ENCODE measurements at places on chromosomes 13 and 19.
A peak's percentile ranks its signal among the peaks of the same experiment; 100 is the strongest.

DNA sequence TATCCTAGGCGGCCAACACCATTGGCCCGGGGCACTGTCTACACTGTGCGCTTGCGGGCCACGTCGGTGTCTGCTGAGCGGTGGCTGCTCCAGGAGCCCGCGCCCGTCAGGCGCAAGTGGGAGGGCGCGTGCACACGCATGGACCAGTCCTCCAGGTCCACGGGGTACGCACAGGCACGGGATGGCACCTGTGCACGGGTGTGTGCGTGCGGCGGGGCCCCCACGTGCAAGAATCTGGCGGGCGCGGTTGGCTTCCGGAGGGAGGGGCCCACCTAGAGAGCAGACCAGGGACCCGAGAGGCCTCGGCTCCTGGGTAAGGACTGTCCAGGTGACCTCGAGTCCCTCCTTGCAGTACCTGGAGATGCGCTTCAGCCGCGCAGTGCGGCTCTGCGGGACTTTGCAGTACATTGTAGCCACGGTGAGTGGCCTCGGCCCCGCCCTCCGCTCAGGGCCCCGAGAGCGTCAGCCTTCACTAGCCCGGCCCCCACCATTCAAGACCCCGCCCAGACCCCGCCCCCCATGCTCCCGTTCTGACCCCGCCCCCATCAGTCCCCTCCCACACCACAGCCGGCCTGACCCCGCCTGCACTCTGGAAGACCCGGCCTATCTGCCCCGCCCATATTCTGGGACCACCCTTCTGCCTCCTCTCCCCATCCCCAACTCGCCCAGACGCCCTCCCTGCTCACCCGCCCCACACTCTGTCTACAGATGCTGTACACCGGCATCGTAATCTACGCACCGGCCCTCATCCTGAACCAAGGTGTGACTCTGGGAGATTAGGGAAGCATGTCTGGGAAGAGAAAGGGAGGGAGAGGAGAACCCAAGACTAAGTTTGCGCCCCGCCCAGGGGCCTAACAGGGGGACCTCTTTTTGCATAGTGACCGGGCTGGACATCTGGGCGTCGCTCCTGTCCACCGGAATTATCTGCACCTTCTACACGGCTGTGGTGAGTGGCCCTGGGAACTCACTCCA lies 2.3 kb downstream of the SLC5A5 start:
- peak; percentile 34 for DNase-seq

DNA sequence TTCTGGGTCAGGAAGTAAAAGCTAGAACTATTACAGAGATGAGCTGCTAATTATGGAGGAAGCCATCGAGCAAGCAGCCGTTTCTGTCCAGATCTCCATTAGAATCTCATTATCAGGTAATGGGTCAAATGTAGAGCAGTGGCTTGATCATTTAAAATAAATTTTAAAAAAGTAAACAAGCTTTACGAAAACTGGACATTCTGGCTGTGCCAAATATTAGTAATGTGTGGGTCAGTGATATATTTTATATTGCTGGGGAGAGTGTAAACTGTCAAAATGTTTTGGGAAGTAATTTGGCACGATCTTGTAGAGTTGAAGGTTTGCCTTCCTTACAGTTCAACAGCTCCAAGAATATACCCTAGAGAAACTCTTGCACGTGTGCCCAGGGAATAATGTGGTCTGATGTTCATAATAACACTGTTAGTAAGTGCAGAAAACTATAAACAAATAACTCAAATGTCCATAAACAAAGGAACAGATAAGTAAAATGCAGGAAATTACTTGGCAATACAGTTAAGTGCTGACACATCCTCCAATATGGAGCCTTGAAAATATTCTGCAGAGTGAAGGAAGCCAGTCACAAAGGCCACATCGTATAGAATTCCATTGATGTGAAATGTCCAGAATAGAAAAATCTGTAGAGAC lies 127.2 kb upstream of the UBL3 start:
- no peak for DNase-seq

DNA sequence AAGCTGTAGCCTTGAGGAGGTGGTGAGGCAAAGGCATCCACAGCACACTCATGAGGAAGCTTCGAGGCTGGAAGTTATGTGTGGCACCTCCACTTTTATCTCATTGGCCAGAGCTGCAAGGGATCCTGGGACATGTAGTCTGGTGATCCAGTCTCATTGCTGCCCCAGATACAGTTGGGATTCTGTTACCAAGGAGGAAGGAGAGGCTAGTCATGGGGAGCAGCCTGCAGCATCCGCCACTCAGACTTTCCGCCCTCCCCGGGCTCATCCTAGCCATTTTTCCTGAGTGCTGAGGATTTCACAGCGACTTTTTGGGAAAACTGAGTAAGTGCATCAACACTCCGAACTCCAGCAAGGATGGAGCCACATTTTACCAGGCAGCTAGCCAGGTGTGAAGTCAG lies 74.4 kb downstream of the DPF1 start:
- DNase-seq, result no peak

DNA sequence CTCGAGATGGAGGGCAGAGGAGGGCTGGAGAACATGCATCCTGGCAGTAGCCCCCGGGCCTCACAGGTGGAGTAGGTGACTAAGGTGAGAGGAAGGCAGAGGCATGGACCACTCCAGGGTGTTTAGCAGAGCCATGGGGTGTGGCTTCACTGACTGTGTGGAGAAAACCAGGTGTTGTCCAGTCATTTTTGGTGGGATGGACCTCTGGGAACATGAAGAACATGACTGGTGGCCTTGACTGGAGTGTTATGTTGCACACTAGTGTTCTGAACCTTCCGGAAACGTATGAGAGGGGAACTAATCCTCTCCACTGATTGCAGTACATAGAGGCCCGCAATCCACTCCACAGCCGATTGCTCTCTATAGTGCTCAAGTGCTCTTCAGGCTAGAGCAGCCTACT lies 16.9 kb downstream of the MED26 start:
- no peak for DNase-seq

DNA sequence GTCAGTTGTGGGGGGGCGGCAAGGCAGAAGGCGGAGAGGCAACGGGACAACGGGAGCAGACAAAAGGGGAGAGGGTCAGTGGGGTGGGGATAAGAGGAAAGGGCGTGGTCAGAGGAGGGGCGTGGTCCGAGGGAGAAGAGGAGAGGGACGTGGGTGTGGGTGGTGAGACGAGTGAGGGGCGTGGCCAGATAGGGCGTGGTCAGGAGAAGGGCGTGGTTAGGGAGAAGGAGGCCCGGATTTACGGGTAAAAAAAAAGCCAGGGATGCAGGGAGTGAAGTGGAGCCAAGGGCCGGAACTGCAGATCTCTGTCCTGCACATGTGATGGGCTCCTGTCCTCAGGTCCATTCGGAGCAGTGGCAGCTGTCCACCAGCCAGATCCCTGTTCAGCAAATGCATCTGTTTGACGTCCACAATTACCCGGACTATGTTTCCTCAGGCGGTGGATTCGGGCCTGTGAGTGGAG lies 21.5 kb downstream of the CPT1C start:
- peak; percentile 75 for DNase-seq

DNA sequence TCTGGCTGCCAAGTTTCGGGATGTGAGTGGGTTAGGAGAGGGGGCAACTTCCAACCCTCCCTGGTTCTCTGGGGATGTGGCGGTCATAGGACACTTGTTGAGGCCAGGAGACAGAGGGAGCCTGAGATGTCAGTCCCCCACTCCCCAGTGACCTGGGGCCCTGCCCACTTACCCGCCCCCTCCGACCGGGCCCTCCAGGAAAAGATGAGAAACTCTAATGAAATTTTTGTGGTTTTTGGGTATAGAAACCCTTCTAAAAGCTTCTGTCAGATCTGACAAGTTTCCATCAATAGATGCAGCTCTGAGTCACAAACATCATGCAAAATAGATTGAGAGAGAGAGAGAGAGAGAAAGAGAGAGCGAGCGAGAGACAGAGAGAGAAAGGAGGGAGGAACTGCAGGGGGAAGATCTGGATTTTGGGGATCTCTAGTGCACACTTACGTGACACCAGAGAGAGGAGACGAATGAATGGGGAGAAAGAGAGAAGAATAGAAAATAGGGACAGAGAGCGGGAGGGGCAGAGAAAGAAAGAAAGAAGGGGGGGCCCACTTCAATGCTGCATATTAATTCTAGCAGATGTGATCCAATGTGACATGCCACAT lies 94.0 kb downstream of the PTPRS start:
- no peak for DNase-seq

- DNase-seq, result peak; percentile 48
Measured at GRCh38 chr19:47595944-47596343, 13.0 kb upstream of the BICRA start.

- DNase-seq, result no peak
Measured at GRCh38 chr19:42512743-42513304, 15.5 kb downstream of the CEACAM1 start.

DNA sequence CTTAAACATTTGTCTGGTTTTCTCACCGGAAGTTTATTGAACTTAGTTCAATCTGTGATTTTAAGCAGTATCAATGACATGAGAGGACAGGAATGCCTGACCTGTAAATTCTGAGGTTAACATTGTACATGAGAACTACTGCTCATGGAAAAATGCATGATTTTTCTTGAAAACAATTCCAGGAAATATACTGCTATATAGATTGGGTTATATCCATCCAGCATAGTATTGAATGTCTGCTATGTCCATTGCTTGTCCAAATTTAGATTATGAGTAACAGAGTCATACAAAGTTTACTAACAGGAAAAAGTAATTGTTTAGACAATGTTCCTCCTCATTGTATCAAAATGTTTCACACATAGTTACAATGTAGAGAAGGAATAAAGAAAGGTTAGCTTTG lies 606.8 kb downstream of the DACH1 start:
- no peak for DNase-seq

DNA sequence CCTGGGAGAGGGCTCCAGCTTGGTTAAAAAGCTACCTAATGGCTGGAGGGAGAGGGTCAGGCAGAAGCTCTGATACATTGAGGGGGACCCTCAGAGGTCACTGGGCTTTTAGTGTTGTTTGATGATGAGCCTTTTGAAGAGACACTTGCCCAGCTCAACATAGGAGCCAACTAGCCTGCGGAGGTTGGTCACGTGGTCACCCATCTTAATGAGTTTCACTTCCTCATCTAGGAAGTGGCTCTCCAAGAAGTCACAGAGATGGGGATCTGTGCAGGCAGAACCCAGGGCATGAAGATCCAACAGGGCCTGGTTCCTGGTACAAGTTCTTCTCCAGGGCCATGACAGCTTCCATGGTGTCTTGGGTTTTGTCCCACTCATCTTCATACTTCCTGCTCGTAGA lies 33.4 kb downstream of the IPO5 start:
- no peak for DNase-seq

GRCh38 chr19:54035215-54036178 lies 28.2 kb downstream of the VSTM1 start:
- peak; percentile 82 for DNase-seq

GRCh38 chr13:18951412-18951811 lies 230.2 kb downstream of the TUBA3C start:
- no peak for DNase-seq

GRCh38 chr19:13077240-13077639 lies 25.4 kb downstream of the LYL1 start:
- DNase-seq, result no peak

- DNase-seq, result no peak
Measured at GRCh38 chr13:104111031-104111430, 1044.8 kb upstream of the SLC10A2 start.

DNA sequence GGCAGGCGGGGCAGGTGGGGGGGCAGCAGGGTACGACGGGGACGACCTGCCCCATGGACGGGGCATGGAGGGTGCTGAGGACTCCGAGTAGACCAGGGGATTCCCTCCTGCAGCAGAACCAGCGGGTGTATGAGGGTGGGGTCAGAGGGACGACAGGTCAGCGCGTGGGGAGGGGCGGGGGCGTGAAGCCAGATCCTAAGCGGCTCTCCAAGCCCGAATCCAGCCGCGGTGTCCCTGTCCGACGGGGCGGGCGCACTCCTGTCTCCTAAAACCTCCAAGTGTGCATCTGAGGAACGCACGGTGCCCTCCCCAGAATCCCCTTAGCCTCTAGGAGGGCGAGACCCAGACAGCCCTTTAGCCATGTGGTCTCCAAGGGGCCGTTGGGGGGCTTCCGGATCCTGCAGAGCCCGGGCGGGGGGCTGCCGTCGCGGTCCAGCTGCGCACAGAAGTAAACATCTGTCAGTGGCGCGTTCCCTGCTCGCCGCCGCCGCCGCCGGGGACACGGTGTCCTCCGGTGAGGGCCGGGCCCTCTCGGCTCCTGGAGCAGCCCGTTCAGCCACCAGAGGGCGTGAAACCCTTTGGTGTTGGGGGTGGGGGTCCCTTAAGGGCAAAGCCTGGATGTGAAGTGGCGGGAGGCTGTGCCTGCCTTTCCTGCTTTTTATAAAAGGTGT lies 730 bp downstream of the NRTN start:
- DNase-seq, result no peak

- no peak for DNase-seq
Measured at GRCh38 chr13:85406269-85406975, 392.8 kb downstream of the SLITRK6 start.

DNA sequence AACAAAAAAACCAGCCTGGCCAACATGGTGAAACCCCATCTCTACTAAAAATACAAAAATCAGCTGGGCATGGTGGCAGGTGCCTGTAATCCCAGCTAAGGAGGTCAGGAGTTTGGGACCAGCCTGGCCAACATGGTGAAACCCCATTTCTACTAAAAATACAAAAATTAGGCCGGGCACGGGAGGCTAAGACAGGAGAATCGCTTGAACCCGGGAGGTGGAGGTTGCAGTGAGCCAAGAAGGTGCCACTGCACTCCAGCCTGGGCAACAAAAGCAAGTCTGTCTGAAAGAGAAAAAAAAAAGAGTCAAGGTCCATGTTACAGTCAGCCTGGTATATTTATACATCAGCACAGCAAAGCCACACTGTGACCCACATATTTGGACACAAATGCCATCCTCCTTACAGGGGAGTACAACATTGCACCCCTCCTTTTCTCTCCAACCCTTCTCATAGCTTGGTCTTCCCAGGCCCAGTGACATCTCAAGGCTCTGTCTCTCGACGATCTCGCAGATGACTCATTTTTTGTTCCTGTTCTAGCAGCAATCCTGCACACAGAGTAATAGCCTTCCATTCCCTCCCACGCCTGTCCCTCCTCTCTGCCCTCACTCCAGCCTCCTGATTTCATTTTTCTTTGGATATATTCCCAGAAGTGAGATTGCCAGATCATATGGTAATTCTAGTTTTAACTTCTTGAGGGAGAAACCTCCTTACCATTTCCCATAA lies 21.0 kb upstream of the DPP9 start:
- peak; percentile 95 for DNase-seq

DNA sequence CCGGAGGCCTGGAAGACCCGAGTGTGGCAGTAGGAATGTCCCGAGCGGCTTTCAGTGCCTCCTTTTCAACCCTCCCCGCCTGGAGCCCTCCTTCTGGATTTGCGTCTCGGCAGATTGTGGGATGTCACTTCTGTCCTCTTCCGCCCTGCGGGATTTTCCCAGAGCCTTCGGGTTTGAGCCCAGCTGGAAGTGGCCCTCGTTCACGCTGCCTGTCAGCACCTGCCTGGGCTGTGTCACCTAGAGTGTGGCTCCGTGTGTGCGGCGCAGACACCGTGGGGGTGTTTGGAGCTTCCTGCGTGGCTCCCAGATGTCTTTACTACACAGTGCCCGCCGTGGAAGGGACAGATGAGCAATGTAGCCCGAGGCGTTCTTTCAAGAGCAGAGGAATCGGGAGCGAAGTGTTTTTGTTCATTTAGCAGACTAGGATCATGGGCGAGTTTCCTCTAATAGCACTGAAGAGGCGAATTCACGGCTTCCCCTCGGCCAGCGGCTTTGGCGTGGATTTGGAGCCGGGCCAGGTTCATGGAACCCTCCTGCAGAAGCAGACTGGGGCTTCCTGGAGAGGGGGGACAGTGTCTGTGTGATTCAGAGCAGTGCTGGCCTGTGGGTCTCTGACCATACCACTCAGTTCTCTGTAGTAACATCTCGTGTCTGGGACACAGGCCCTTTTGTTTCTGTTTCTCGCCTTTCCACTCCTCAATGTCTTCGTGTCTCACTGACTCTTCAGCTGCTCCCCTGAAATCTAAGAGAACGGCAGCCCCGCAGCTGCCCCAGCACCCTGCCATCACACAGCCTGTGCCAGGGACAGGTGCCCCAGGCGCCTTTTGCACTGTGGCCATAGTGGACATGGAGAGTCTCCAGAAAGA lies 68.0 kb downstream of the KDM4B start:
- no peak for DNase-seq

Measured in NCI-H226 (cell line).